ENCODE measurements at places on chromosomes 11 and 22.

- no peak for DNase-seq
These were observed 118.2 kb downstream of the ABTB2 start for GRCh38 chr11:34239465-34240149.

GRCh38 chr11:133206313-133207005, 325.8 kb downstream of the OPCML start:
- DNase-seq = no peak

- DNase-seq = no peak
These were observed 724.7 kb downstream of the DLG2 start for GRCh38 chr11:84902445-84902844.

DNA sequence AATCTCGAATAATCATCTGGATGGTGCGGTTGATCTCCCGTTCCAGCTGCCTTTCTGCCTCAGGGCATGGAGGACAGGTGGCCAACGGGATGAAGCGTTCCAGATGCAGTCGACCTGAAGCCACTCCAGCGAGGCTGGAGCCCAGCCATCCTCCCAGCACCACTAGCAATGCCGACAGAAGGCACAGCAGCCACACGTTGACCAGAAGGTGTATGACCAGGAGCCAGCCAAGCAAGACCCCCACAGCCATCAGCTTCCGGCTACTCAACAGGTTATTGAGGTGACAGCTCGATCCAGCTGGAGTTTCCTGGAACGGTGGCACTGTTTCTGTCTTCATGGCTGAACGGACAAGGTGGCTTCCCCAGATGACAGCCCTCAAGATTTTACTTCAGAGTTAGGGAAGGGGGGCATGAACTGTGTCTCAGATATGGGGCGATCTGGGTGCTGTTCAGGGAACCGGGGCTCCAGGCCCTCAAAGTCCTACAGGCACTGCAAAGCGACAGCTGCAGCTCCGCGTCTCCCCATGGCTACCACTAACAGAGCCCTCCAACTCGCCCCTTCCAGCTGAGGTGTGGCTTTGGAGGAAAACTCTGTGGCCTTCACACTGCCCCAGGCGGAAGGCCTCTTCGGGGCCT, 559 bp downstream of the SNX19 start:
- DNase-seq = no peak

DNA sequence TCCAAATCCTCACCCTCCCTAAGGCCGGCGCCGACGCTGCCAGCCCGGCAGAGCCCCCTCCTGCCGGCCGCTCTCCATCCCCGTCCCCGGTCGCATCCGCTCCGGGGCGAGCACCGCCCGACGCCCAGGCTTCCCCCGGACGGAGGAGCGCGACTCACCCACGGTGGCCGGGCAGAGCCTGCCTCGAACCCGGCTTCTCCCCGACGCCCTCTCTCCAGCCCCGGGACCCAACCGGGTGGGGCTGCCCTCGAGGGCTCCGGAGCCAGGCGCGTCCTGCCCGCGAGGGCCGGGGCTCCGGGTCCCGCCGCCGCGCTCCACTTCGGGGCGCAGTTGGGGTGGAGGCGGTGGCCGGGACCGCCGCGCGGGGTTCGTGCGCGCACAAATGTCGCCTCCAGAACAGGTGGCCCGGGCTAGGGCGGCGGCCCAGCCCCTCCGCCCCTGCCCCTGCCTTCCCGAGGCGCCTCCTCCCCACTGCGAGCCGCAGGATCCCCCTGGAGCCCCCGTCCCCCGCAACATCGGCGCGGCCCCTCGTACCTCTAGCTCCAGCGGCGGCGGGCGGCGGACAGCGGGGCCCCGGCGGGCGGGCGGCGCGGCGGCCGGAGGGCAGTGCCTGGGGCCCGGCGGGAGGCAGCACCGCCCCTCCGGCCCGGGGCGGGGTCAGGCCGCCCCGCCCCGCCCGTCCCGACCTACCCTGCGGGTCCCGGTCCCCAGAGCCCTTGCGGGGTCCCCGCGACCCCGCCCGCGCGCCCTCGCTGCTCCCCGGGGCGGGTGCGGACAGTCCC, at the start of gene A4GALT:
Gene A4GALT, minus strand, starts transcription at position 608 of the 782 bp plus-strand sequence. CDS start 26,919 bp downstream, outside the sequence.
- DNase-seq = no peak

- DNase-seq = no peak
These were observed 82.3 kb upstream of the PHOX2A start for GRCh38 chr11:72326151-72326848.

DNA sequence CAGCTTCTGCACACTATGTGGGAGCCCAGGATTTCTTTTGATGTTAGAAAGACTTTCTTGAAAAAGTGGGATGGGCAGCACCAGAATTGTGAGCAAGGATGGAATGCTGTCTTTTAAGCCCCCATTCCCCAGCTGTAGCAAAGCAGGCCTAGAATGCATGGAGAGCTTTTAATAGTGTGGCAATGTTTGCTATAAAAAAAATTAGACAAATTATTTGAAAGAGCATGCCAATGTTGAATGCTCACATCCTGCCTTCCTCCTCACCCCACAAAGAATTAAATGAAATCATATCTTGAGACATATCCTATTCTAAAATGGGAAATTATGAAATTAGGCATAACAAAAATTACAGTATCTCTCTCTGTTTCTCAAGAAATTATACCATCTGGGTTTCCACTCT, 154.7 kb downstream of the C11orf91 start:
- no peak for DNase-seq

DNA sequence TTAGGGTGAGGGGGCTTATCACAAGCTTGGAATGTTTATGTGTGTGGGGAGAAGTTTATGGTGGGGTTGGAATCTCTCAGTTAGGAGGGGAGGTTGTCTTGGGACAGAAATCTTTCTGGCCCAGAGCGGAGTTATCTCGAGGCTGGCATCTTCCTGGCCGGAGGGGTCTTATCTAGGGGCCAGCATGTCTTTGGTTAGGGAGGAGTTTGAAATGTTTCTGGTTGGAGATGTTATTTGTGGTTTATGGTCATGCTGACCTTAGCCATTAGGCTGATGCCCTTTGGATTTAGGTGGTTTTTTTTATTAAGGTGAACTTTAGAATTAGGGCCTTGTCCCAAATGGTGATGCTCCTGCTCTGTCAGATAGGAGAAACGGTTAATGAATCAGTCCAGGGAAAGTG, 7.9 kb upstream of the RBMXL2 start:
- DNase-seq = no peak

DNA sequence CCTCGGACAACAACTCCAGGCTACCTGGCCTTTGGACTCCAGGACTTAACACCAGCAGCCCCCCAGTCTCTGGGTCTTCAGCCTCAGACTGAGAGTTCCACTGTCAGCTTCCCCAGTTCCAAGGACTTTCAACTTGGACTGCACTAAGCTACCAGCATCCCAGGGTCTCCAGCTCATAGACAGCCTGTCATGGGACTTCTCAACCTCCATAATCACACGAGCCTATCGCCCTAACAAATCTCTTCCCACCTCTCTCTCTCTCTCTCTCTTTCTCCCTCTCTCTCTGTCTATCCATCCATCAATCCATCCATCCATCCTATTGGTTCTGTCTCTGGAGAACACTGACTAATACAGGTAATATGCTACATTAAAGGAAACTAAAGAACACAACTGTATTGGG, 10.7 kb downstream of the RAB30 start:
- no peak for DNase-seq

- DNase-seq = no peak
These were observed 66.9 kb downstream of the ALX4 start for GRCh38 chr11:44243086-44243485.

- no peak for DNase-seq
These were observed 18.6 kb downstream of the CREB3L1 start for GRCh38 chr11:46296059-46296527.

- DNase-seq = no peak
These were observed 4.2 kb upstream of the PPP6R2 start for GRCh38 chr22:50338860-50339462.

DNA sequence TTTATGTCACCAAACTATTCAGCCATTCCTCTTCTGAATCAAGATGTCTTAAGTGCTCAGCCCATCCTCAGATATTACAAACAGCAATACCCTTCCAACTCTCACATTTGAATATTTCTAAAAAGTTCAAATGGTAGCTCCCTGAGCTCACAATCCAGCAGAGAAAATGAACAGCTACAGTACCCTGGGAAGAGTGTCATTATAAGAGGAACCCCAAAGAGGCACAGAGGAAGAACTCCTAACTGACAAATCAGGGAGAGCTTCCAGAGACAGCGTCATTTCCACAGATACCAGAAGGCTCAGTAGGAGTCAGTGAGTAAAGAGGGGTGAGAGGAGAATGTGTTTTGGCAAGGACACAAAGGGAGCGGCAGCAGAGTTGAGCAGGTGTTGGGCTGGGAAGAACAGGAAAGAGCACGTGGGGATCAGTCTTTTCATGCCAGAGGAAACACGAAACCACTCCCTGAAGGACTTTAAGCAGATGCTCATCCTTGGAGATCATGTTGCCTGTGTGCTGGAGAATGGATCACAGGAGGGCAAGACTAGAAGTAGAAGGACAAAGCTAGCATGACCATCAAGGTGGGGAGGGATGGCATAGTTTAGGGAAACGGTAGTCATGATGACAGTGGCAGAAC, 4.3 kb downstream of the CLTCL1 start:
- DNase-seq = no peak

- DNase-seq = no peak
These were observed 1110.5 kb downstream of the TBC1D22A start for GRCh38 chr22:47872761-47873535.

DNA sequence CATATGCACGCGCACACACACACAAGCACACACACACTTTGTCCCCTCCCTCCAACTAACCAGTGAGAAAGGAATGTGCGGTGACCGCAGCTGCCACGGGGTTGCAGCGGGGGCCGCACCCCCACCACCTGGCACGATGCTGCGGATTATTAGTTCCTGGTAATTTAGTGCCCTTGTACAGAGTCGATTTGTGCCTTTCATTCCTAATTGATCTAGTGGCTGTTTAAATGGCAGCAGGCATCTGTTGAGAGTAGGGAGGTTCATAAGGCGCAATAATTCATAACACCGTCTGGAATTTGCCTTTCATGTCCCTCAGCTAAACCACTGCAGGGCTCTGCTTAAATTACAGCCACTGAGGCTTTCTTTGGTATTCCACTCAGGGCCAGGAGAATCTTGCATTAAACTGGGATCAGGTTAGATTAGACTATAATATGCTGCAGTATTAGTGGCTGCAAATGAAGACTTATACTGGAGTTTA, 113.7 kb downstream of the FEZ1 start:
- DNase-seq = no peak

- DNase-seq = no peak
These were observed 287 bp downstream of the RPS13 start for GRCh38 chr11:17077240-17077519.

DNA sequence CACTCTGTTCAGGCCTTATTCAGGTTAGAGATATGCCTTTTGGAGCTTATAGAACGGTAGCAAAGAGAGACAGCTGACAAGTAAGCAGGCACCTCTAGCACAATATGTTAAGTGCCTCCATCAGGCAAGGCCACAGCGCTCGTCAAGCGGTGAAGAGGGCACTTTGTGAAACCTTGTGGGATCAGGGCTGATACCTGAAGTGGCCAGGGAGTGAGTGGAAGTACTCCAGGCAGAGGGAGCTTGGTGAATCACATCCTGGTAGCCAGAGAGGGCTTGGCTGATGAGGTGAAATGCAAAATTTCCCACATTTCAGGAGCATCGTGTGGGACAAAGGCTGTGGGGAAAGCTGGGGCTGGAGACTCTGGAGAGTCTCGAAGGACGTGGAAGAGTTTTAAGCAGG, 87.4 kb downstream of the PKNOX2 start:
- DNase-seq = no peak

DNA sequence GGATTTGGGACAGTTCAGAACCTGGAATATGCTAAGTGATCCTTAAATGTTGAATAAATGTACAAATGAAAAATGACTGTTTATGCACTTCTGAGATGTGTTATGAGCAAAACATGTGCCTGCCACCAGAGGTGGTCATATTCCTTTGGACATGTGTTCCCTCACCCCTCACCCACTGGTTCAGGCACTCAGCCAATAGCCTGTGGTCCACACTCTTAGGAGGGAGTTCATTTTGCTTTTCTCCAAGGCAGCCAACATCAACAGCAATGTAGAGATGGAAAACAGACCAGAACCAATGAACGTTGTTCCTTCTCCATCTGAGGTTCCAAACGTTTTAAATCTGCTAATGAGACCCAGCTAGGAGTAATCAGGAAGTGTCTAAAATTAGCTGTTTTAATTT, 44.0 kb downstream of the RPUSD4 start:
- no peak for DNase-seq

DNA sequence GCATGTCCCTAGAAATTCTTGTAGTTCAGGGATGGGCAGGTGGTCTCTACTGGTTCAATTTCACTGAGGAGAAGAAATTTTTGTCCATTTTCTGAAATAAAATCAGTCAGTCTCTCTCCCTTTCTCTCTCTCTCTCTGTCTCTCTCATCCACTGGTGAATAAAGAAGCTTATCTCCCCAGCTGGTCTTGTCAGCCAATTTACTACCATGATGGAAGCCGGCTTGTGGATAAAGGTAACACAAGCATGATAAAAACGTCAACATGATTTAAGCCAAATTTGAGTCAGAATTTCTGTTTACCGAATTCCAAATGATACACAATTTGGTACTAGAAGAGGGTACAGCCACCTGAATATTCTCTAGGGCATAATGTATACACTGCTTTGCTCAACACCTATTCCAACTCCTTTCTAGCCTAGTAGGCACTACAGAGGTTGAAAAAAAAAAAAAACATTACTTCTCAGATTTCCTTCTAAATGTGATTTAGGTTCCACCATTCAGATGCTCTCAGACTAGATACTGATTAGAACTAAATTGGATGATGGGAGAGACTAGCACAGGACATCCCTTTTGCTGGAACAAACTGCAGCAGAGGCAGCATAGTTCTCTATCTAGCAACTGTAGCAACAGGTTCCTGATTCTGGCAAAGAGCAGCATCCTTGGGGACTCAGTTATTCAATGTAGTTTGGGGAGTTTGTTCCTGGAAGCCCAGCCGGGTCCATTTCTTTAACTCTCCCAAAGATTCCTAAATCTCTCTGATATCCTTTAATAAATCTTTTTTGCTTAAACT, 18.8 kb downstream of the PAK1 start:
- DNase-seq = no peak

DNA sequence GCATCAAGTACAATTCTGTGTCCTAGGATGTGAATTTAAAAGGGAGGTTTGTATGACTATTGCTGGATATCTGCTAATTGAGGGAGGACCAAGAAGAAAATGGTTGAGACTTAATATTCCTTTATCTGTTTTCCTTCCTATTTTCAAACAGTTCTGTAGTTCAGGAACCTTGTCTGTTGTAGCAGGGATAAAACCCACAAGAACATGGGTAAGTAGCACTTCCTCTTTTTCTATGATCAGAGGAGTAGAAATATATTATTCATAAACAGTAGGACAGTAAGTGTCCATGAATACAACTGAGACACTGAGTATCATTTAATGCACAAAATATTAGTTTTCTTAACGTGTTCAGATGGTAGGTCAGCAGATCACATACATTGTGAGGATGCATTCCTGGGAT, 7.6 kb downstream of the MS4A3 start:
- no peak for DNase-seq

GRCh38 chr11:83571302-83571701, 285.1 kb upstream of the CCDC90B start:
- no peak for DNase-seq

GRCh38 chr22:34971456-34971855, 94.5 kb upstream of the ISX start:
- no peak for DNase-seq

GRCh38 chr11:44884056-44884455, 66.6 kb downstream of the TP53I11 start:
- no peak for DNase-seq

Measured in Panc1 (cell line).